ENCODE measurements at places on chromosomes 2 and 18. TPM values are rescaled to one million over a fixed set of nuclear protein-coding genes. Genes with fewer than 3 reads are reported as not detected.

GRCh38 chr2:10775021-10775780 is 37.4 kb downstream of the PDIA6 start:
- DNase-seq, result no peak

The RUFY4 gene
- not detected for total RNA-seq

The SLC23A3 gene
- 0.64 TPM for total RNA-seq

DNA sequence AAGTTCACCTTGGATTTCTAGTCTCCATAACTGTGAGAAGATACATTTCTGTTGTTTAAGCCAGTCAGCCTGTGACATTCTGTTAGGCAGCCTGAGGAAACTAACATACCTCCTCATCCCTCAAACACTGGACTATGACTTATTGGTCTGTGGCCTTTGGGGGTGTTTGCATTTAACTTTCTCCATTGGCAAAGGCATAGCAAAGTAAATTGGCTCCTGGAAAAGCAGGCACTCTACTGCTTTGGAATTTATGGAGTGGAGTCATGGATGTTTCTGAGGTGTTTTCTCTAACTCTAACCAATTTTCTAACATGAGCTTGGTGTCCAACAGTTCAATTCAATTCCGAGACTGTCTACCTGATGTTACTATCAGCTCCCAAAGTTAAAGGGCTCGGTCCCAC is 48.9 kb upstream of the CTLA4 start:
- DNase-seq, result no peak

DNA sequence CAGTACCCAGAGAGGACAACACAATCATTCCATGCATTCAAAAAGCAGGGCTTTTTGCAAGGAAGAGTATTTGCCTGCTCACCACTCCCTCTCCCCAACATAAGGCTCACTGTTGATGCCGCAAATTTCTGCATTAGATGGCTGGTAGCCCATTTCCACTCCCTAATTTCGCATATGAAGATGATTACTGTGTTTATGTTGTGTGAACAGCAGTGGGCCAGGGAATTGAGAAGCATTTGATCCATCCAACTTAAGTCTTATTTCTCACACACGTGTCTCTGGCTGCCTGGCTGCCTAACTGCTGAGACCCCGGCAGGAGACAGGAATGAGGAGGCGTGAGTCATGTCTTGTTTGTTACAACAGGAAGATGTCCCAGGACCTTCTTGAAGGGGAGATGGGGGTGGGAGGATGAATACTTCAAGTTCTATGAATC is 294.1 kb downstream of the ALK start:
- peak; percentile 48 for DNase-seq

DNA sequence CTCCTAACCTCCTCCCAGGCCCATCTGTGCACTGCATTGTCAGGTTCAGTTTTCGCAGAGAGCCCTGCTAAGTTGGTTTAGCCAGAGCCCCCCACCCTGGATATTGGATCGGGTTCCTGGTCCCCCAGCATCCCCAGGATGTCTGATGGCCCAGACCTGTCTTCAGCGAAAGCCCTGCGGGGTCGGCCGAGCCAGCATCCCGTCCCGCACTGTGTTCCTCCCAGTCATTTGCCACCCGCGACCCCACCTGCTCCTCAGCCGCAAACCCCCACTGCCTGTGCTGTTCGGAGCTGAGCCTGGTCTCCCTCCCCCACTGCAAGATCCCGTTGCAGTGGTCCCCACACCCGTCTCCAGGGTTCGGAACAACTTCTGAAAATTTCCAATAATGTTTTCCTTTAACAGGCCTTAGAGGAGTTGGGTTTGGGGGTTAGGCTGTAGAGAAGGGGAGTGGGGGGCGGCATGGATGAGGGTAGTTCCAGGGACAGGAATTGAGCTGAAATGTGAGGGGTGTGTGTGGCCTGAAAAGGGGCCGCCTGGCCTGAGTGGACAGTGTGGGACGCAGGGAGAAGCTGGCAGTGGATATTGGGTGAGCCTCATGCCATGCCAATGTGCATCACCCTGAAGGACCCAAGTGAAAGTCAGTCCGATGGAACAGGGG is 1.6 kb upstream of the COPS9 start:
- no peak for DNase-seq

DNA sequence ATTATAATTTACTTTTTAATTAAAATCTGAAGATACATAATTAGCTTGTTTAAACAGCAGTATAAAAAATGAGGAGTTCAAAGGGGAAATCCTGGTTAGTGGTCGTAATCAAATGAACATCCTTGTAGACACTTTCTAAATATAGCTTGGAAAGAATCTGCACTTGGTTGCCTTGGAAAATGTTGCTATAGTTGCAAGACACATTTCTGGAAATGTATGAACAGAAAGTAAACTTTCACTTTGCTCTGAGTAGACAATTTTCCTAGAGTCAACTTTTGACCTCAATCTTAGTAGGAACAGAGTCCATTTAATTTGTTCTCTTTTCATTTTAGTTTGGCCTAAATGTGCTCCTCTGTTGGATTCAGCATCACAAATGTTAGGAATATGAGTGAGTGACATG is 38.3 kb downstream of the GCA start:
- DNase-seq, result no peak

DNA sequence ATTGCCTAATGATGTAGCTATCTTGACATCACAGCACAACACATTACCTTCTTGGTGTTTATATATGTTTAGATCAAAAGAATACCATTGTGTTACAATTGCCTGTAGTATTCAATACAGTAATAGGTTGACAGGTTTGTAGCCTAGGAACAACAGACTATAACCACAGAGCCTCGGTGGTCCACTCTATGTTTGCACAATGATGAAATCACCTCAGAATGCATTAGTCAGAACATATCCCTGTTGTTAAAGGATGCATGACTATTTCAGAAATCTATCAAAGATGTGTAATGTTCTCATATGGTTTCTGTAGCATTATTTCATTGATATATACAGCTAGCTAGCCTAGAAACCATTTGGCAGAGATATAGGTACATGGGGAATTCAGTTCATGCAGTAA is 8.9 kb downstream of the METTL5 start:
- DNase-seq, result peak; percentile 58

DNA sequence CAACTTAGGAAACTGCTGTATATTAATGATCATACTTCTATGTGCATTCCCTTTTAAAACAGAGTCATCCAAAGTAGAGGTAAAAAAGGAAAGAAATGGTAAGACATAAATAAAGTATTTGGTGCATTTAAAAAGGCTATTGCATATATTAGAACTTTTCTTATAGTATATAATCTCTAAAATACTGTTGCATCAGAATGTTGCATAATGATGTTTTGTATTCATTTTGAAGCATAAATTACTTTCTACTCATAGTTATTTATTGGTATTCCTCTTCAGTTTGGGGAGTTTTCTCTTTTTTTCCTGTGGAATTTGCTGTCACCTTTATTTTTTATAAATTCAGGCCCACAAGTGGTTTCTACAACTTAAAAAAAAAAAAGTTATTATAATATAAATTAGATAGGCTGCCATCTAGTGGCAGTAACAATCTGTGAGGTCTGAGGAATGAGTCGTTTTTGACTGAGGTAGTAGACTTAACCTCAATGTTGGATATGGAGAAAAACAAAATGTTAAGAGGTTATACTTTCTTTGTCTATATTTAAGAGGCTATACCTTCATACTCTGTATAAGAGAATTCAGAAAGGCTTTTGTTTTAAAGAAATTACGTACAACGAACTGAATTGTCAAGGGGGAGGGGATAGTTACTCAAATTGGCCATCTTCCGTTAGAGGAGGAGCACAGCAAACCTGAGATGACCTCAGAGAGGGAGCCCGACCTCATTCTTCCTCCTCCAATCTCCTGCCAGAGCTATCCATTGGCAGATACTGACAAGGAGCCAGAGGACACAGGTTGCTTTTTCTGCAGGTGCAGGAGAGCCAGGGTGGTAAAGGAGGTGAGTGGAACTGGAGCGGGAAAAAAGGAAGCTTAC is 23.8 kb downstream of the ANKAR start:
- peak; percentile 63 for DNase-seq

DNA sequence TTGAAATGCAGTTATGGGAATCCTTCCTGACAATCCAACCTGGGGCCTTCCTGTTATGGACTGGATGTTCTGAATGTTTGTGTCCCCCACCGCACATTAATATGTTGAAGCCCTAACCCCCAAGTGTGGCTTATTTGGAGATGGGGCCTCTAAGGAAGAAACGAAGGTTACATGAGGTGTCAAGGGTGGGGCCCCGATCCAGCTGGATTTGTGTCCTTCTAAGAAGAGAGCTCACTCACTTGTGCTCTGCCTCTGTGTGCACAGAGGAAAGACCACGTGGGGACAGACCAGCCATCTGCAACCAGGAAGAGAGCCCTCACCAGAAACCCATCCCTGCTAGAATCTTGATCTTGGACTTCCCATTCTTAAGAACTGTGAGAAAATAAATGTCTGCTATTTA is 44.4 kb downstream of the MAP3K19 start:
- DNase-seq, result no peak

The ALPP gene
- total RNA-seq, result not detected

DNA sequence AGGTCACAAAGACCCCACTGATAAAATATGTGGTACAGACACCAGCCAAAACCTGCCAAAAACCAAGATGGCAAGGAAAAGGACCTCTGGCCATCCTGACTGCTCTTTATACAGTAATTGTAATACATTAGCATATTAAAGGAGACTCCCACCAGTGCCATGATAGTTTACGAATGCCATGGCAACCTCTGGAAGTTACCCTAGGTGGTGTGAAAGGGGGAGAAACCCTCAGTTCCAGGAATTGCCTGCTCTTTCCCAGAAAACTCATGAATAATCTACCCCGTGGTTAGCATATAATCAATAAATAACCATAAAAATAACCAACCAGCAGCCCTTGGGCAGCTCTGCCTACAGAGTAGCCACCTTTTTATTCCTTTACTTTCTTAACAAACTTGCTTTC is 129.8 kb upstream of the EPB41L3 start:
- DNase-seq, result no peak

DNA sequence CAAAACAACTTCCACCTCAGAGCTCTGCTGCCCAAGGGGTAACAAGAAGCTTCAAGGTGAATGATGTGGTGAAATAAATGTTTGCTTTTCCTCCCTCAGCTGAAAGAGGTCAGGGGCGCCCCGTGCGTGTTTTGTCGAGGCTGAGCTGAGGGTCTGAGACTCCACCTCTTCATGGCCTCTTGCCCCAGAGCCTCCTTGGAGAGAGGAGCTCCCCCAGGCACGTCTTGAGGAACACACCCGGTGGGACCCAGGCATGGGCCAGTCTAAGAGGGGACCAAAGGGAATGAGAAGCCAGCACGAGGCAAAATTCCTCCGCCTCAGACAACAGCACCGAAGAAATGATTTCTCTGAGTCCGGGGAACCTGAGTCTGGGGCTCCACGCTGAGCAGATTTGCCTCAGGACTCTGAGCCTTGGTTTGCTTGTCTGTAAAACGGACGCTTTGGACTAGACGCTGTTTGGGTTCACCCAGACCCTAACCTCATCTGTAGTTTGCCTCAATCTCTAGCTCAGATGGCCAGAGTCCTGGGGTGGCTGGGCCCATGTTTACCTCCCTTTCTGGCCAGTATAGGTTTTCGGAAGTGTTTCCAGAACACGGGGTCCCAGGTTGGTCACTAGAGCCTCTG is 56.4 kb upstream of the ODC1 start:
- no peak for DNase-seq

- no peak for DNase-seq
Observed at GRCh38 chr2:103552775-103553174, 790.9 kb downstream of the TMEM182 start.

The CDKL4 gene
- total RNA-seq, result 4.3 TPM

DNA sequence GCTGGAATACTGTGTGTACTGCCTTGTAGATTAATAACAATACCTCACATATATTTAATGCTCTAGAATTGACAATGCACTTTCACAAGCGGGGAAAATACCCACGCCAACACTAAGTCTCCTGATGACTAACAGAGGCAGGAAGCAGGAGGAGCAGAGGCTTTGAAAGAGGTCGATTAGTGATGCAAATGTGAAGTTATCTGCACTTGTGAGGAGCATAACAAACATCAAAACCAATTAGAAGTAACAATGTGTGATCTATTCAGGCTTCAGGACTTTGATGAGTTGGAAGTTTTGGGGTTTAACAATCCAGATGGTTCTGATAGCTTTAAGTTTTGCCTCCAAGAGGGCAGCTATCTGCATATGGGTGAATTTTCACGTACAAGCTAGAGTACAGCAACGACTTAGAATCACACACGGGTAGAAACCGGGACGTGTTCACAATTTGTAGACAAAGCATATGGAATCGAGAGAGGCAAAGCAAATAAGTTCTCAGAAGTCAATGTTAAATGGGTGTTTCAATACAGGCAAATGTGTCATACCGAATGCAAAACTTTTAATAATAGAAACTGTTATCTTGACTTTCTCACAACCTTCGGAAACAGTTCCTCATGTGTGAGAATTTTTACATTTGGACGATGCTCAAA is 114.5 kb downstream of the METTL8 start:
- DNase-seq, result peak; percentile 30

DNA sequence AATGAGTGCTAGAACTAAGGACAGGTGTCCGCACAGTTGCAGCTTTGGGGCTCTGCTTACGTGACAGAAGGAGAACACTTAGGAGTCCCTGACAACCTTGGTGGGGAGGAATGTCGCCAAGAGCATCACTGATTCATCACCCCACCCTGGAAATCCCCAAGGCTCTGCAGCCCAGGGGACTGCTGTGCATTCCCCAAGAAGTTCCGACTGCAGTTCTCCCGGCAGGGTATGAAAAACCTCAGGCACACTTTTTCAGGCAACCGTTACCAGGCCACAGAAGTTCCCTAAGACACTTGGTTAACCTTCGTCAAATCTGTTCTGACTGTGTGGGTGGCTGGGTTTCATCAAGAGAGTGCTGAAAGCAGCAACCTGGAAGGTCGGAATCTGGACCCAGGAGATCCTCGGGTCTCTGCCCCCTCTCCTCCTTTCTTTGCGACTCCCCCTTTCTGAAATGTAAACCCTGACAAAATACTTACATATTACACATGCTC is 192.1 kb upstream of the CXCR4 start:
- DNase-seq, result no peak

- DNase-seq, result no peak
Observed at GRCh38 chr2:10162586-10163497, 40.3 kb downstream of the RRM2 start.

The CCL20 gene
- total RNA-seq, result 0.43 TPM

- DNase-seq, result no peak
Observed at GRCh38 chr2:227829337-227829736, 15.7 kb downstream of the CCL20 start.

All from fibroblast of villous mesenchyme (primary cell).